CD4-positive, alpha-beta memory T cell (primary cell): ENCODE measurements at places on chromosomes 3 and 15.
A peak's percentile ranks its signal among the peaks of the same experiment; 100 is the strongest.

DNA sequence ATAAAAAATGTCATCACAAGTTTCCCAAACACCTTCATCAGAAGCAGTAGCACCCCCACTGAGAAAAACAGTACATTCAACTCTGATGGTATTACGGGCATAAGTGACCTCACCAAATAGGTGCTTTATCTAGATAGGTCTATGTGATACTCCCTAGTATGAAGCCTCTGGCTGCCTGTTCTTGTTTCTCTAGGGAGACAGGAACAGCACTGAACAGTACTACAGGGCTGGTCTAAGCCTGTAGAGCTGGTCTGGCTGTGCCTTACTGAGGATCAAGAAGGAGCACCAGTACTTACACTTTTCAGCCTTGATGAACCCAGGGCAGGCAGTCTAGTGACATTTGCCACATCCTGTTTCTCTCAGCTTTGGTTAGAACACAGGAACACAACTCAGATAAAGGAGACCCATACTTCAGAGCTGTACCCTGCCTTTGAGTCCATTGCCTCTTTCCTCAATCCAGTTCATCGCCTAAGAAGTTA lies 35.9 kb downstream of the OXNAD1 start:
- H3K27me3 ChIP-seq = no peaks in the 10 kb centered on the region
- H3K27ac ChIP-seq = peak overlapping the region; percentile 49
- DNase-seq = peak; percentile 76

DNA sequence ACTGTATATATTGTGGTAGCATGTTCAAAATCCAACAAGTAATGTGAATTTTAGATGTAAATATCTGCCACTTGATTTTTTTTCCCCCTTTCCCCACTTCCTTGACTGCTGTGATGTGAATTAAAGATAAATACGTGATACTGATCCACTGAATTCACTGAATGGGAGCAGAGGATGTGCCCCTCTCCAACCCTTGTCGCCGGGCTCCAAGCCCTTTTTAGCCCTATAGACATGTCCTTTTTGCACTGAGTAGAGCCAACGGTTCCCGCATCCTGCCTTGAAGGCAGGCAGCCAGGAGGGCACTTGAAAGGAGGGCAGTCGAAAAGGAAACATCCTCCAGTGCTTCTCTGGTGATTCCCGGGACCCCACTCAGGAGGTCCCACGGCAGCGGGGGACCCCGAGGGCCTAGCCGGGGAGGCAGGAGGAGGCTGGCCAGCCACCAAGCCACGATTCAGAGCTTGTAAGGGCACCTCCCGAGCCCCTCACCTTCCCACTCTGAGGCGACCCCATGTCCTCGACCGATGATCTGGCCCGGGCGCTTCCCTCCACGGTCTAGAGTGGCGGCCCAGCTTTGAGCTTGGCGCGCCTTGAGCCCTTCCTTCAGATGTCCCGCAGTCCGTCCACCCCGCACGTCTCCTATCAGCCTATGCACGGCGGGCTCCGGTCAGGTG lies 901 bp upstream of the MANF start:
- peaks cover 32% of the 10 kb centered on the region for H3K4me1 ChIP-seq
- peaks cover 4% of the 10 kb centered on the region for H3K36me3 ChIP-seq
- DNase-seq = peak; percentile 18
- no peaks in the 10 kb centered on the region for H3K27me3 ChIP-seq

- H3K4me1 ChIP-seq = no peaks in the 10 kb centered on the region
- no peaks in the 10 kb centered on the region for H3K36me3 ChIP-seq
- H3K27ac ChIP-seq = no peak overlapping the region
- H3K4me3 ChIP-seq = no peak overlapping the region
Measured at GRCh38 chr3:186640473-186640818, 247 bp downstream of the FETUB start.

DNA sequence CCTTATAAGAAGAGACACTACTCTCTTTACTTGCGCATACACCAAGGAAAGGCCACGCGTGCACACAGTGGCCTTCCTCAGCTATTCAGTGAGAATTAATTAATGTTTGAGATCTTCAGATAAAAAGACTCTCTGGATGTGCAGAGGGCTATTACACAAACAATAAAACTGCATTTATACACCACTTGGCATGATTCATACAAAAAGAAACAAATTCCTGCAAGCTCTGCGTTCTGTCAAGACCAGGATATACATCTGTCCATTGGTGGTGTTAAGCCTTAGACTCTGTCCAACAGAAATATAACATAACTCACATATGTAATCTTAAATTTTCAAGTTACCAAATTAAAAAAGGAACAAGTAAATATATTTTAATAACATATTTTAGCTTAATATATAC lies 55.2 kb upstream of the TSC22D2 start:
- no peaks in the 10 kb centered on the region for H3K36me3 ChIP-seq
- H3K27ac ChIP-seq = no peak overlapping the region
- H3K27me3 ChIP-seq = no peaks in the 10 kb centered on the region
- DNase-seq = no peak
- H3K4me3 ChIP-seq = no peak overlapping the region

- peaks cover 13% of the 10 kb centered on the region for H3K4me1 ChIP-seq
- no peak overlapping the region for H3K4me3 ChIP-seq
- no peaks in the 10 kb centered on the region for H3K27me3 ChIP-seq
- H3K36me3 ChIP-seq = peaks cover 29% of the 10 kb centered on the region
Measured at GRCh38 chr3:47425959-47426358, 45.1 kb downstream of the PTPN23 start.

DNA sequence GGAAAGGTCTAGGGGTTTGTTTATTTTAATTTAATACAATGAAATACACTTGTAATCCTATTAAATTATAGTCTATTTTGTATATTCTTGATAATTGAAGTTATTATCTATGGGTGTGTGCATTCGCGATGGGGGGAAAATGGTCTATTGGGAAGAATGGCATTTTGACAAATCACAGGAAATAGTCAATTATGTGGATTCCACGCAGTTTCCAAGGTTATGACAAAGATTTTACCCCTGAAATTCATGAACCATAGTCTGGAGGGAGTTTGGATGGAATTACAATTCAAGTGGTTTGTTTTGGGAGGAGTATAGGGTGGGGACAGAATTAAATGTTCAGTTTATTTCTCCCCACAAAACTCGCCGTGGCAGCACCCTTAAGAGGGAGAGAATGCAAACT lies 66.5 kb downstream of the RBMS3 start:
- H3K4me3 ChIP-seq = no peak overlapping the region
- H3K4me1 ChIP-seq = no peaks in the 10 kb centered on the region
- no peak overlapping the region for H3K27ac ChIP-seq
- no peak for DNase-seq
- no peaks in the 10 kb centered on the region for H3K27me3 ChIP-seq

- H3K27me3 ChIP-seq = no peaks in the 10 kb centered on the region
- H3K27ac ChIP-seq = no peak overlapping the region
- H3K4me1 ChIP-seq = no peaks in the 10 kb centered on the region
- no peak overlapping the region for H3K4me3 ChIP-seq
- no peak for DNase-seq
Measured at GRCh38 chr15:61869656-61870055, 190.6 kb downstream of the VPS13C start.

- H3K36me3 ChIP-seq = no peaks in the 10 kb centered on the region
- no peak for DNase-seq
- no peak overlapping the region for H3K27ac ChIP-seq
- no peak overlapping the region for H3K4me3 ChIP-seq
- no peaks in the 10 kb centered on the region for H3K27me3 ChIP-seq
Measured at GRCh38 chr3:123089611-123090331, 22.9 kb downstream of the PDIA5 start.

DNA sequence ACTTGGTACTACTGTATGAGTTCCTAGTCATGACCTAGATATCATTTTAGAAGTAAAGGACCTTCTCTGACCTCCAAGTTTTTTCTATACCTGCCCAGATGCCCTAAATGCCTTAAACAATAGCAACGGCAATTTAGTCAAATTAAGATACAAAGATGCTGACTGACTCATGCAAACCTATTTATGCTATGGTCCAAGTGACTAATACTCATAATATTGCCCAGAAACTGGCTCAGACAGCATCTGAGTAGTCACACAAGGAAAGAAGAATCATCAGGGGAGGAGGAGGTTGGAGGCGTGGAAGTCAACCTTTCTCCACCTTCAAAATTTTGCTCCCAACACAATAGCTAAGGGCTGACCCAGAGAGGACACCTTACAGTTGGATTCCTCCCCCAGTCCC lies 6.8 kb downstream of the FYCO1 start:
- peaks cover 76% of the 10 kb centered on the region for H3K4me1 ChIP-seq
- no peak for DNase-seq
- no peaks in the 10 kb centered on the region for H3K27me3 ChIP-seq
- H3K4me3 ChIP-seq = no peak overlapping the region
- peaks cover 15% of the 10 kb centered on the region for H3K36me3 ChIP-seq
- no peak overlapping the region for H3K27ac ChIP-seq

DNA sequence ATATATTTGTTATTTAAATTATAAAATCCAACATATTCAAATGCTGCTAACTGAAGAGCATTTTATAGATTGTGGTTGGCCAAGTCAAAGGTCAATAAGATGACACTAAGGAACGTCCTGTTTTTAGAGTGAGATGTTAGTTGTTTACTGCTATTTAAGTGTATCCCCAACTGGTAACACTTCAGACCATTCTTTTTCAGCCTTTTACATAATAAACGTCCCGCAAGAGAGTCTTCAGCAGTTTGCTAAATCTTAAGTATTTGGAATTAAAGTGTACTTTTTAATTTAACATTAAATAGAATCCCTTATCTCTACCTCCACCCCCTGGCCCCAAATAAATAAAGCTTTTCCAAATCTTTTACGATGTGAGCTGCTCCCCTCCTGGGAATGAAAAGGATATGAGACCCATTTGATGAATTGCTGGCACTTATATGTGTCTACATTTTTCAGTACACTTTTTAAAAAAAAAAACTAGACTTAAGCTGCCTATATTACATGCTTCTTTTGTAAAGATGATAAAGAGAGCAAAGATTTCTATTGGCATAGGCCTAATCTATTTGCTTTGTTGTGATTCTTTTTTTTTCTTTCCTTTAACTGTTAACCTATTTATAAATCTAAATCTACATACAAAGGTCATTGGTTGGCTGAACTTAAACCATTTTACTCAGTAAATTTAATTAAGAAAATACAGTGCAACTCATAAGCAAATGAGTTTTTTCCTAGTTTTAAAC lies 101.8 kb upstream of the SKOR1 start:
- H3K4me3 ChIP-seq = no peak overlapping the region
- DNase-seq = no peak
- no peak overlapping the region for H3K27ac ChIP-seq
- H3K4me1 ChIP-seq = no peaks in the 10 kb centered on the region
- H3K27me3 ChIP-seq = no peaks in the 10 kb centered on the region
- H3K36me3 ChIP-seq = no peaks in the 10 kb centered on the region

GRCh38 chr15:66617137-66618090 lies 51.6 kb upstream of the LCTL start:
- no peaks in the 10 kb centered on the region for H3K27me3 ChIP-seq
- no peaks in the 10 kb centered on the region for H3K36me3 ChIP-seq
- H3K4me1 ChIP-seq = no peaks in the 10 kb centered on the region

- H3K27me3 ChIP-seq = no peaks in the 10 kb centered on the region
- no peak for DNase-seq
Measured at GRCh38 chr3:153023896-153024295, 138.1 kb upstream of the RAP2B start.

- no peaks in the 10 kb centered on the region for H3K27me3 ChIP-seq
- DNase-seq = no peak
- H3K36me3 ChIP-seq = no peaks in the 10 kb centered on the region
- no peak overlapping the region for H3K27ac ChIP-seq
Measured at GRCh38 chr3:37945156-37945806, 45.3 kb upstream of the VILL start.

DNA sequence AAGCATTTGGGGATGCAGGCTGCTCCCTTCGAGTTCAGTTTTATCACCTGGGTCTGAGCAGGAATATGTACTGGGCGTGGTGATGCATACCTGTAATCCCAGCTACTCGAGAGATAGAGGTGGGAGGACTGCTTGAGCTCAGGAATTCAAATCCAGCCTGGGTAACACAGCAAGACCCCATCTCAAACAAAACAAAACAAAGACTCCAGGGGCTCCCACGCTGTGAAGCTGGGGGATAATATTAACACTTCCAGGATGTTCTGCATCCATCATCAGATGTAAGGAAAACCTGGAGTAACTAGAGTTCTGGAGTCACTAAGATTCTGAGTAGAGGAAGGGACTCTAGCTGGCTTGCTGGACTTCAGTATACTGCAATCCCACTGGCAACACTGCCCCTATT lies 40.6 kb downstream of the LYZL4 start:
- H3K4me1 ChIP-seq = no peaks in the 10 kb centered on the region
- H3K4me3 ChIP-seq = no peak overlapping the region
- no peaks in the 10 kb centered on the region for H3K27me3 ChIP-seq
- no peaks in the 10 kb centered on the region for H3K36me3 ChIP-seq
- H3K27ac ChIP-seq = no peak overlapping the region
- DNase-seq = no peak

- no peak overlapping the region for H3K4me3 ChIP-seq
- no peaks in the 10 kb centered on the region for H3K27me3 ChIP-seq
- peaks cover 38% of the 10 kb centered on the region for H3K4me1 ChIP-seq
- H3K27ac ChIP-seq = no peak overlapping the region
Measured at GRCh38 chr15:31381801-31382712, 55.4 kb downstream of the KLF13 start.
